Heart left ventricle (tissue), 16 donors: ENCODE measurements at places on chromosomes 2 and 18.
A peak's percentile ranks its signal among the peaks of the same experiment; 100 is the strongest.

DNA sequence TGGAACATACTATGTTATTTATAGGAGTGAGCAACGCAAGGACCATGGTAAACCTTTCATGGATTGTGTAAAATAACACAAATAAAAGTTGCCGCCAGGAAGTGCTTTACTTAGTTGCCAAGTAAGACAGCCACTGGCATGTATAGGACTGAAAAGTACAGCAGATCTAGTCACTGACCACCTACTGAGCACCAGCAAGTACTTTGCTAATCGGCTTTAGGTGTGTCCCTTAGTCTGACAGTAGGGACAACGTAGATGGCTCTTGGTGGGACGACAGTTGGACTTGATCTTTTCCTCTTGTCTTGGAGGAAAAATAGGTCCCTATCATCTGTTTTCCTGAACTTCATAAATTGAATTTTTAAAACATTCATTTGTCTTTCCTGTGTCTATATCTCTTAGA is 13.6 kb upstream of the CXXC1 start:
- DNase-seq: no peak

DNA sequence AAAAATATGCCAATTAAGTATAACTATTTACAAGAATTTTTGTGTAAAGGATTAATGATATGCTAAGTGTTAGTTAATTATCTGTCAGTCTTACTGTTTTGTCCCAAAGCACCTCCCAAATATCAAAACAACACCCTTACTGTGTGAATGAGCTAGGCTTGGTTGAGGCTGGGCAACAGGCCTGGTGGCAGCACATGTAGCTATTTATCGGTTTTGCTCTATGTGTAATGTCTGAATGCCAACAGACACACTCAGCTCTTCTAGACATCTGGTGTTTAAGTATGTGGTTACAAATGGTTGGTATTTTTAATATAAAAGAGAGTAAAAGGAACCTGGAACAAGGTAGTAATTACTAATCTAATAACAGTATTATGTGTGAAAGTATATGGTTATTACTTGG is 175.3 kb downstream of the RAB3GAP1 start:
- DNase-seq: no peak

DNA sequence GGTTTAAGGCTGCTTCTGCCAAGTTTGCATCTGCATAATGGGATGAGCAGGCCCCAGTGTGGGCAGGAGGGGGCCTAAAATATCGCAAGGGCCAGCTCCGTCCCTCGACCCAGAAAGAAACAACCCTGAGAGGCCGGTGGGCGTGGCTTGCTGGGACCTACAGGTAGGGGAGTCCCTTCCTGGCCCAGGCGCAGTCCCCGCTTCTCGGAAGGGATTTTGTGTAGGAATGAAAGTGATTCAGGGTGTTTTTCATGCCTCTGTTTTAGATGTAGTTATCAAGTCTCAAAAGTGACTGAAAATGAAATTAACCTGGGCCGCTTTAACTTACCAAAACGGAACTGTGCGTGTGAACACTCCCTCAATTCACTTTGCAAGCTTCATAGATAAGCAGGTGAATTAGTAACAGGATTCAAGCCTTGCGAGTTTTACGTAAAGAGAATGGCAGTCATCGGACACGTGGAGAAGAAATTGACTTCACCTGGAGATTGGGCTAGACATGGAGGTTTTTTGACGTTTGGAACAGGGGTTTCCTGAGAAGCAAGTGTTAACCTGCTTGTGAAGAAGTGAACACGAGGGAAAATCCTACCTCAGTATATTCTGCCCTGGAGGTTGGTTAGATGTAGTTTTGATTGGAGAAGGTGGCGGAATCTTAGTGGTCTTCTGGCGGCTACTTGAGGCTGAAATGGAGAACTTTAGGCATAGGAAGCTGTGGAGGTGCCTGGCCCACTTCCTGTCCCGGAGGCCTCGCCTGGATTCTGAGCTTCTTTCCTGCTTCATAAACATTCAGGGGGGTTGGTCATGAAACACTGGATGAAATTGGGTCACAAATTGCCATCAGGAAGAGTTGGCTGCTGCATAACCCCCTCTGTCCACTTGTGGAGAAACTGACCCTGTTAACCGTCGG is 1.7 kb downstream of the NCK2 start:
- DNase-seq: no peak

- DNase-seq: peak; percentile 29
Measured at GRCh38 chr18:3498698-3499471, 48.9 kb downstream of the TGIF1 start.

DNA sequence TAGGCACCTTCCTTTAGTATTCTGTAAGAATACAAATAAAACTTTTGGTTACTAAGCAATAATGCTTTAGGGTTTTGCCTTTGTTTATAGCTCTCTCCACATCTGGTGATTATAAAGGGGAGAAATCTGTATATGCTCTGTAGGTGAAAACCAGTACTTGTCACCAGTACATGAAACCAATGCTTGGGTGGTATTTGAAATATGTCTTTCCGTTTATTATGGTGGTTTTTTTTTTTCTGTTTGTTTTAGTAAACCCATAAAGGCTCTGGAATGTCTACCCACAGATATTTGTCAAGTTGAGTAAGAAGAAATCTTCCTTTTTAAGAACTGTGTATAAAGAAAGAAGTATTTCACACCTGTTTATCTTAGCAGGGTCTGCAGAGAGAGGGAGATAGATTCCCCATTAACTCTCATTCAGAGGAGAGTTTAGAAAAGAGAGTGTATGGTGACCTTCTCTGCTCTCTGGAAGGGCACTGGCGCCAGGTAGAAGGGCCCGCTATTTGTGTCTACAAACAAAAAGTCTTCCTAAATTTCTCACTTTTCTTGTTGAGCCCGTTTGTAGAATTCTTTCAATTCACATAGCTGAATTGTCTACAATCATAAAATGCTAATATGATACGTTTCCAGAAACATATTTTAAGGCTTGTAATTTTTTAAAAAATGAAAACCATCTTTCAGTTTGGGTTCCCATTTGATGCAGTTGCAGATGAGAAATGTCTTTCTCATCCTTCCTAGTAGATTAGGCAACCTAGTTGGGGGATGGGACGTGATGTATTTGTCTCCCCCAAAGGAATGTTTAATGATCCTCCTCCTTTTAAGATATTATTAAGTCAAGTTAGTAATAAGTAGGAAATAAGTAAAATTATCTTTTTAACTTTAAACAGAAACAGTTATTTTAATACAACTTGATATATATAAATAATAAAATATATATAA is 33.9 kb downstream of the MAP3K20 start:
- no peak for DNase-seq

DNA sequence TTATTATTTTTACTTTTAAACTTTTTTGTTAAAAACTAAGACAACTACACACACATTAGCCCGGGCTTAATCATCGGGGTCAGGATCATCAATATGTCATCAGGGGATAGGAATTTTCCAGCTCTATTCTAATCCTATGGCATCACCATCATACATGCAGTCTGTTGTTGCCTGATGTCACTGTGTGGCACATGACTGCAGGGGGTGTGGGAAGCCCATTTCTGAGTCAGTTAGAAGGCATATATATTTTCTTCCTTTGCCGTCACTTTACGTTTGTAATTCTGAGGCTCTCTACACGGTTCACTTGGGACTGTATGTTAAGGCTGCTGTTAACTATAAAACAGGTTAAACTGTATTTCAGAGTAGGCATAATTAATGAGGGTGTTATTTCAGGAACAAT is 144.4 kb upstream of the ITGA6 start:
- DNase-seq: no peak

DNA sequence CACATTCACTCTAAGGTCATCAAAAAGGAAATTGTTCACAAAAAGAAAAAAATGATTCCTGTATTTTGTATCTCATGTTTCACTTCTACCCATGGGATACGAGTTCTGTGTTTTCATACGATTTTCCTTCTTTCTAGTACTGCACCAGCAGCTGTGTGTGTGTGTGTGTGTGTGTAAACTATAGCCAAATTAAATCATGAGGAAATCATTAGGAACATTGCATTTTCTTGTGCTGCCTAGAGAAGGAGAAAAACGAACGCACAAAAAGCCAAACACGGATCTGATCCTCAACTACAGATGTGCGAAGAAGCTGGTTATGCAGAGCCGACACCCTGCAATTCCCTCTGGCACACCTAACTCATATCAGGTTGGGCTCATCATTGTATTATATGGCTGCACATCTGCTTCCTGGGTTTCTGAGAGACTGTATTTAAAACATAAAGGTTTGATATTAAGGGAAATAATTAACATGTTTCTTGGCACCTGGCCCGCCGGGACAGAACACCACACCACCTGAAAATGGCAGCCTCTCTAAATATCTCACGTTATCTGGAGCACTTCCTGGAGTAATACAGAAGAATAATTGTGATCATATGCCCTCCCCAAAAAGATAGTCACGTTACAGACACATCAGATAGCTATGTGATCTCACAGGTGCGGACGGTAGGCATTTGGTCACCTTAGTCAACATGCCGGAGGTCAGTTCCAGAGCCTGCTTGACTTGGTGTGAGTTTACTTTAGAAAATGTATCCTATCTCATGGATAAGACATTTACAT is 586.3 kb upstream of the SALL3 start:
- DNase-seq: no peak

- DNase-seq: no peak
Measured at GRCh38 chr18:61724532-61724931, 168.3 kb downstream of the RNF152 start.
